Activated T-helper 2 cell treated with anti-CD3 and anti-CD28 coated beads, Interferon-gamma antibody, Interleukin-2, Interleukin-4, amounts not matched to agents 10 μg/mL and 5 μg/mL and 100 μg/mL, durations not matched to agents 14 hours and 24 hours and 36 hours (primary cell): ENCODE measurements at places on chromosomes 1 and 21. TPM values are rescaled to one million over a fixed set of nuclear protein-coding genes. Genes with fewer than 3 reads are reported as not detected.

The FCRL1 gene
- not detected in 2 replicates for total RNA-seq

The GFI1 gene
- total RNA-seq = 93.8 and 99.4 TPM in 2 replicates

The SERPINC1 gene
- total RNA-seq = 0.16 TPM in 1 of 2 replicates, not detected in the other

The ETV3L gene
- not detected in 2 replicates for total RNA-seq

The HSPA6 gene
- 4.4 and 4.9 TPM in 2 replicates for total RNA-seq

The FCAMR gene
- total RNA-seq = not detected in 2 replicates
